Right kidney (tissue), 9 donors: ENCODE measurements at places on chromosomes 11 and 22.

GRCh38 chr11:128929468-128929867, 13.2 kb downstream of the TP53AIP1 start:
- no peak for DNase-seq

GRCh38 chr11:104873252-104873651, 25.0 kb downstream of the CASP12 start:
- DNase-seq, result no peak

- DNase-seq, result no peak
These were observed 15.2 kb downstream of the DHCR7 start for GRCh38 chr11:71432761-71433647.

DNA sequence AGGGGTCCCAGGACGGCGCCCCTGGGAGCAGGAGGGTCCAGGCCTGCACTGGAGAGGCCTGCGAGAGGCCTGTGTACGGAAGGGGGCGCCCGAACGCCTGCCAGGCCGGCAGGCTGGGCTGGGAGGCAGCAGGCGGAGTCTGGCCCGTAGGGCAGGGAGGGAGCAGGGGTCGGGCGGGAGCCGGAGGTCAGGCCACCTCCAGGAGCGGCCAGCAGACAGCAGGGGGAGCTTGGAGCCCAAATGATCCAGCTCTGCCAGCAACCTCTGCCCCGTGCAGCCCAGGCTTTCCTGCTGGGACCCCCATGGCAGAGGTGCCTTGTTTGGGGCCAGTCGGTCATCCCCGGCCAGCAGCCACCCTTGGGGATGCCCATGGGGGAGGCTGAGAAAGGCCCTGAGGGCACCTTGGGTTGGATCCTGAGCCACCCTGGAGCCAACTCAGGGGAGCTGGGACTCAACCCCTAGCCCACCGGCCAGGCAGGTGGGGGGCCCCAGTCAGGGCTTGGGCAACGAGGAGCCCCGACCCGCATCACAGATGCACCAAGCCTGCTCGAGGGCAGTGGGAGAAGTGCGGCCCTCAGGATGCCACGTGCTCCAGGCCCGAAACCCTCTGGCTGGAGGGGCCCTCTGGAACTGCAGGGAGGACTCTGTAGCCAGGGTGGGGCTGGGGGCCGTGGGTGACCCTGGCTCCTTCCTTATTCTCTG, 9.6 kb upstream of the SYT8 start:
- DNase-seq, result peak; percentile 49

DNA sequence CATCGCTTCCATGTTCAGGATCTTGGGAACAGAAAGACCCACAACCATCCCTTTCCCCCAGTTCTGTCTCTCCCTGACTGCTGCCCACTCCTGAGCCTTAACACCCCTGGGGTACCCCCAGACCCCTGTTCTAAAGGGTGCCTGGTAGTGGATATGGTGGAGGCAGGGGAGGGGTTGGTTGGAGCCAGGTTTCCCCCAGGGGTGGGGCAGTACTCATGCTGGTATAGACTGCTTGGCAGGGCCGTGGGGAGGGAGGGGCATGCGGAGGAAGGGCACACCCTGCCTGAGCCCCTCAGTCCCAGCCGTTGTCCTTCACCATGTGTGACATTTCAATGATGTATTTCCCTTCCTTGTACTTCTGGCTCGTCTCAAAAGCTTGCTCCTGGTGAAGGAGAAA, 4.0 kb downstream of the YPEL4 start:
- DNase-seq, result no peak
